ENCODE measurements at places on chromosomes 16 and 17. TPM values are rescaled to one million over a fixed set of nuclear protein-coding genes. Genes with fewer than 3 reads are reported as not detected.
A peak's percentile ranks its signal among the peaks of the same experiment; 100 is the strongest.

DNA sequence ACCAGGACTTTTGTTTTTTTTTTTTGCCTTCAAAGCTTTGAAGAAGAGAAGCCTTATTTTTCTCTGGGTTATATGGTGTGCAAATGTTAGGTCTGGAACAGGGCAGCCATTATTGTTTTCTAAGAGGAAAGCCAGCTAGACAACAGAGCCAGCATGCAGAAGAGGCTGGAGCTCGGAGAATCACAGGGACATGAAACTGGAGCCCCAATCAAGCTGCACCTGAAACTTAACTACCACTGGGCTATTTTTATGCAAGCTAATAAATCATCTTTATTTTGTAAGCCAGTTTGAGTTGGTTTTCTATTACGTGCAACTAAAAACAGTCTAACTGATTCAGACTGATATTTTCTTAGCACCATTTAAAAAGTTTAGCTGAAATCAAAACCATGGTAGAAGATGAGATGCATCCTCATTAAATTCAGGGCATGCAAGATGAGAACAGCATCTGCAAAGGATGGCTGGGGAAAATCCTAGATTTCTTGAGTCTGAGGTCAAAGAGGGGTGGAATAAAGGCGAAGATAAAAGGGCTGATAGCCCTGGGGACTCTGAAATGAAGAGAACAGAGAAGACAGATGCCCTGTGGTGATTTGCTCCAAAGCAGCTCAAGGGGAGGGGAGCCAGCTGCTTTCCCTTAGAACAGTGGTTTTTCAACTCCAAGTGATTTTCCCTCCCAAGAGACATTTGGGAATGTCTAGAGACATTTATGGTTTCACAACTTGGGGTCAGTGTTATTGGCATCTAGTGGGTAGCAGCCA is 177.1 kb upstream of the WSCD1 start:
- H3K27me3 ChIP-seq, result peaks cover 3% of the 10 kb centered on the region
- H3K4me3 ChIP-seq, result no peak overlapping the region
- H3K36me3 ChIP-seq, result no peaks in the 10 kb centered on the region
- no peaks in the 10 kb centered on the region for H3K4me1 ChIP-seq

DNA sequence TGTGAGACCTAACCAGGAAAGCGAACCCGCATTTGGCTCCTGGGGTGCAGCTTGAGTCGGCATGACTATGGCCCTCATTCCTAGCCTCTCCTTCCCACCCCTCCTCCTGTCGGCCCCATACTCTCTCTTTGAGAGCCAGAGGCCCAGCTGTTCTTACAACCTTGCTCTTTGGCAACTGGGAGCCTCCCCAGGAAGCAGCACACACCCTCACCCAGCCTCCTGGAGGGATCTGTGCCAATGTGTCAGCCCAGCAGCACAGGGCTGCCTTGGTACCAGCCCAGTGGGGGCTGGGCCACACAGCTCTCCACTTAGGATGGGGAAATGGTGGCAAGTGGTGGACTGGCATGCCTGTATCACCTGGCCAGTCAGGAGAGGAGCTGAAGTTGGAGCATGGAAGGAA is 70.3 kb upstream of the LGALS9 start:
- H3K4me3 ChIP-seq, result no peak overlapping the region
- no peaks in the 10 kb centered on the region for H3K27me3 ChIP-seq
- no peaks in the 10 kb centered on the region for H3K4me1 ChIP-seq
- no peak for DNase-seq

GRCh38 chr16:12315330-12316136 is 339.0 kb downstream of the SNX29 start:
- no peaks in the 10 kb centered on the region for H3K27me3 ChIP-seq
- H3K27ac ChIP-seq, result no peak overlapping the region
- H3K4me3 ChIP-seq, result no peak overlapping the region
- no peaks in the 10 kb centered on the region for H3K4me1 ChIP-seq

- H3K4me3 ChIP-seq, result no peak overlapping the region
- H3K36me3 ChIP-seq, result peaks cover 15% of the 10 kb centered on the region
- H3K27me3 ChIP-seq, result no peaks in the 10 kb centered on the region
- DNase-seq, result no peak
- H3K27ac ChIP-seq, result no peak overlapping the region
- no peaks in the 10 kb centered on the region for H3K4me1 ChIP-seq
Observed at GRCh38 chr17:80907281-80907680, 84.4 kb upstream of the CHMP6 start.

DNA sequence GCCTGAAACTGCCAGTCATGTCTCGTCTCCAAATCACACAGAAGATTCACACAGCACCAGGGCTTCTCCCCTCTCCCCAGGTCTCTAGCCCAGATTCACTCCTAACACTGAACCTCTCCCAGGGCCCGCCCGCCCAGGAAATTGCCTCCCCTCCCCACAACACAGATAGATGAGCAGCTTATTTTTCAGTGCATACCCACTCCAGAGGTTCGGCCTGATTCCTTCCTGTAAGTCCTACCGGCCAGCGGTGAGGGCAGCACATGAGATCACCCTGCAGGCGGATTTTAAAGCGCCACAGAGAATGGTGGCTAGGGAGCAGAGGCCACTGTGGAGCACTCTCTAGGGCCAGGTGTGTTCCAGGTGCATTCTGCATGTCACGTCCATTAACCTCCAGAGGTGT is 301.8 kb downstream of the IRF8 start:
- H3K27ac ChIP-seq, result no peak overlapping the region
- H3K27me3 ChIP-seq, result peaks cover 9% of the 10 kb centered on the region
- no peak for DNase-seq
- no peaks in the 10 kb centered on the region for H3K4me1 ChIP-seq
- no peaks in the 10 kb centered on the region for H3K36me3 ChIP-seq
- H3K4me3 ChIP-seq, result no peak overlapping the region

DNA sequence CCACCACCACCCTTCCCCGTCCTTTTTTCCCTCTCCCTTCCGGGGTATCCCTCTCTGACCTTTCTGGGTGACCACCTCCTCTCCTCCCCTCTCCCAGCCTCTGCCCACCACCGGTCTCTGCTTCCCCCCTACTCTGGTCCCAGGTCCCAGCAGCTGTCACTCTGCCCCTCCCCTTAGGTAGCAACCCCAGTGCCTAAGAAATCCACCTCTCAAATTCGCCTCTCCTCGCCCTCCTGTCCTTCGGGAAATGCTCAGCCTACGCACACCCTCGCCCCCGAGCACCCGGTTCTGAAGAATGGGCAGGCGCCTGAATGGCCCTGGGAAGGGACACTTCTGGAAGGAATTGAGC is 775 bp upstream of the SP6 start:
- no peak overlapping the region for H3K4me3 ChIP-seq
- peaks cover 37% of the 10 kb centered on the region for H3K4me1 ChIP-seq
- peaks cover 54% of the 10 kb centered on the region for H3K27me3 ChIP-seq
- H3K36me3 ChIP-seq, result no peaks in the 10 kb centered on the region

- no peak overlapping the region for H3K4me3 ChIP-seq
- H3K4me1 ChIP-seq, result peaks cover 11% of the 10 kb centered on the region
- no peak overlapping the region for H3K27ac ChIP-seq
- H3K36me3 ChIP-seq, result no peaks in the 10 kb centered on the region
- DNase-seq, result no peak
Observed at GRCh38 chr16:1297018-1297696, 12.3 kb upstream of the UBE2I start.

GRCh38 chr17:4557626-4558346 is 2.6 kb downstream of the GGT6 start:
- H3K4me1 ChIP-seq, result peaks cover 30% of the 10 kb centered on the region
- no peak overlapping the region for H3K27ac ChIP-seq
- no peak overlapping the region for H3K4me3 ChIP-seq
- H3K27me3 ChIP-seq, result no peaks in the 10 kb centered on the region

DNA sequence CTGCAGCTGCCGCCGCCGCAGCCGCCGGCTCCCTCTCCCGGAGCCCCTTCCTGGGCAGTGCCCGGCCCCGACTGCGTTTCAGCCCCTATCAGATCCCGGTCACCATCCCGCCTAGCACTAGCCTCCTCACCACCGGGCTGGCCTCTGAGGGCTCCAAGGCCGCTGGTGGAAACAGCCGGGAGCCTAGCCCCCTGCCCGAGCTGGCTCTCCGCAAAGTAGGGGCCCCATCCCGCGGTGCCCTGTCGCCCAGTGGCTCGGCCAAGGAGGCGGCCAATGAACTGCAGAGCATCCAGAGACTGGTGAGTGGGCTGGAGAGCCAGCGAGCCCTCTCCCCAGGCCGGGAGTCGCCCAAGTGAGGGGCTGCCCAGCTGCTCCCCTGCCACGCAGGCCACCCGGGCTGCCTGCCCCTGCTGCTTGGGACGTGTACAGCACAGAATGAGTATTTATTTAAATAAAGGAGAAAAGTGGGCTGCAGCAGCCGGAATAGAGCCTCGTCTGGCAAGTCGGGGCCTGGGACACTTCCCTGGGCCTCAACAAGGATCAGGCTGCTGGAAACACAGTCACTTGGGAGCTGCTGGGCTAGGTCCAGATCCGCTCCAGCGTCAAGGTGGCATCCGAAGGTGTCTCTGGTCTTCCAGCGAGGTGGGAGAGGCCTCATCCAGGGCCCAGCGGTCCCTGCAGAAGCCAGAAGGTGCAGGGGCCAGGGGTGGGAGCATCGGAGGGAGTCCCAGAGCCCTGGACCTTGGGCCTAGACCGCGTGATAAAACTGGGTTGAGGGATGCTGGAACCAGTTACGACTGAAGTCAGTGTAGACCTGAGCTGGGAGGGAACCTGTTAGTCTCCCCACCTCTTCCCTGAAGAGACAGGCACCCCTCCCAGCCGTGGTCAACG is 8.8 kb downstream of the TBX2 start:
- DNase-seq, result no peak
- peaks cover 38% of the 10 kb centered on the region for H3K4me1 ChIP-seq
- H3K27ac ChIP-seq, result no peak overlapping the region
- peaks cover 61% of the 10 kb centered on the region for H3K27me3 ChIP-seq

GRCh38 chr17:17205368-17206123 is 587 bp downstream of the PLD6 start:
- DNase-seq, result peak; percentile 74
- H3K27ac ChIP-seq, result peak overlapping the region; percentile 72
- H3K36me3 ChIP-seq, result peaks cover 18% of the 10 kb centered on the region
- peaks cover 28% of the 10 kb centered on the region for H3K4me1 ChIP-seq
- H3K27me3 ChIP-seq, result no peaks in the 10 kb centered on the region

DNA sequence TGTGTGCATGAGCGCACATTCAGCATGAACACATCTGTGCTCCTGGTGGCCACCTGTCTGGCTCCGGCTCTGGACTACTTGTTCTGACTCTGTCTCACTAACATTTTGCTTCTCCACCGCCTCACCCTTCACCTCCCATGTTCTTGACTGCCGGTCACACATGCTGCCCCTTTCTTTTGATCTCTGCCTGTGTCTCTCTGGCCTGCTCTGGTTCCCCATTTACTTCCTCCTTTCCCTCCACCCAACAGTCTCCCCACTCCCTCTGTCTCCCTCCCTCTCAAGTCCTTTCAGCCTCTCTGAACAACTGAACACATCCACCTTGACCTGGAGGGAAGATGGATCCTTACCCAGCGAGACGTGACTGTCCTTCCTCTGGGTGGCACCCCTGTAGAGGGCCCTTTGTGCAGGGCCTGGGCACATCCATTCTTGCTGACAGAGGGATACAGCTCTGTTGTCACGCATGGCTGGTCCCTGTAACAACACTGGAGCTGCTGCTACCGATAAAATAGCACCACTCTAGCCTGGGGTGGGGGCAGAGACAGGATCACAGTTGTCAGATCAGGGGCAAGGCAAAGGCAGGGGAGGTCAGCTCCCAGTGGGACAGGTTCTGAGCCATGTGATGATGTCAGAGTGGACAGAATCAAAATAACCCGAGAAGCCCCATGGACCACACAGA is 11.0 kb downstream of the ZSCAN32 start:
- peaks cover 43% of the 10 kb centered on the region for H3K36me3 ChIP-seq
- no peaks in the 10 kb centered on the region for H3K4me1 ChIP-seq
- no peak overlapping the region for H3K27ac ChIP-seq
- no peak for DNase-seq

Gene KRTAP9-1
- not detected for total RNA-seq

Gene TBC1D3C
- total RNA-seq, result not detected

Gene CHST6
- total RNA-seq, result 0.06 TPM

Gene CDR2L
- total RNA-seq, result 0.08 TPM

Gene SLC35G6
- not detected for total RNA-seq

Gene CES4A
- 21.9 TPM for total RNA-seq

Gene ATP1B2
- total RNA-seq, result 0.52 TPM

Gene SYNGR3
- 1.6 TPM for total RNA-seq

Gene SLFN12L
- total RNA-seq, result 78.8 TPM

Measured in CD4-positive, alpha-beta memory T cell (primary cell).